Aorta (tissue), 5 donors: ENCODE measurements at places on chromosomes 1 and 21. TPM values are rescaled to one million over a fixed set of nuclear protein-coding genes. Genes with fewer than 3 reads are reported as not detected.

- DNase-seq, result no peak
- no peak overlapping the region for H3K27ac ChIP-seq
- H3K27me3 ChIP-seq, result no peaks in the 10 kb centered on the region
Observed at GRCh38 chr21:27528697-27529096, 561.8 kb upstream of the ADAMTS5 start.

GRCh38 chr1:228372183-228373003 lies 34.2 kb downstream of the TRIM11 start:
- H3K27me3 ChIP-seq, result no peaks in the 10 kb centered on the region
- H3K4me3 ChIP-seq, result no peak overlapping the region
- no peak for DNase-seq
- H3K27ac ChIP-seq, result no peak overlapping the region
- H3K36me3 ChIP-seq, result no peaks in the 10 kb centered on the region
- no peaks in the 10 kb centered on the region for H3K4me1 ChIP-seq

PTPRF gene
- 86.2 TPM for total RNA-seq

GRCh38 chr1:24140741-24141181 lies 2.2 kb downstream of the IL22RA1 start:
- no peak overlapping the region for H3K27ac ChIP-seq
- H3K27me3 ChIP-seq, result no peaks in the 10 kb centered on the region
- no peak for DNase-seq
- no peaks in the 10 kb centered on the region for H3K4me1 ChIP-seq
- H3K4me3 ChIP-seq, result no peak overlapping the region

DNAH14 gene
- 2.0 TPM for total RNA-seq

- H3K4me1 ChIP-seq, result no peaks in the 10 kb centered on the region
- no peak for DNase-seq
- no peak overlapping the region for H3K27ac ChIP-seq
- no peaks in the 10 kb centered on the region for H3K36me3 ChIP-seq
- H3K4me3 ChIP-seq, result no peak overlapping the region
Observed at GRCh38 chr1:238199325-238199724, 308.6 kb upstream of the ZP4 start.

DNA sequence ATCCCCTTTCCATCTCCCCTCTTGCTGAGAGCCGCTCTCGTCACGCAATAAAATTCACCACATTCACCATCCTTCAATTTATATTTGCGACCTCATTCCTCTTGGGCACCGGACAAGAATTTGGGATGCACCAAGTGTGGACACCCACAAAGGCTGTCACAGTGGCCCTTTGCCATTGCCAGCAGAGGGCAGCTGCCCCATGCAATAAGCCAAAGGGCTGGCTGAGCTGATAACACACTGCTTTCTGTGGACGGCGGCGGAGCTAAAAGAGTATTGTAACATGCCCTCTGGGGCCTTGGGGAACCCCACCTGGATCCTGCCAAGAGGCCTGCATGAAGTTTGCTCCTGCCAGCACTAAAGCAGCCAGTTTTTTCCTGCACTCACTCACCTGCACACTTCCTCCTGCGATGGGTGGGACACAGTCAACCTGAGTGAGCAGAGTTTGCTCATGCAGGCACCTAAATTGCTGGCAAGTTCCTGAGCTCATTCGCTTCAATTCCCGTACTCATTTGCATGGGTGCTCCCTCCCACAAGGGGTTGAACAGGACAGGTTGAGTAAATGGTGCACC lies 792.3 kb upstream of the ADAMTS5 start:
- DNase-seq, result no peak
- no peak overlapping the region for H3K27ac ChIP-seq
- no peaks in the 10 kb centered on the region for H3K36me3 ChIP-seq

- DNase-seq, result peak; percentile 84
- H3K4me3 ChIP-seq, result peak overlapping the region; percentile 59
- H3K36me3 ChIP-seq, result no peaks in the 10 kb centered on the region
- H3K27me3 ChIP-seq, result no peaks in the 10 kb centered on the region
- no peak overlapping the region for H3K27ac ChIP-seq
Observed at GRCh38 chr1:248858096-248858890, 592 bp downstream of the ZNF692 start.

LCE6A gene
- total RNA-seq, result not detected

DNA sequence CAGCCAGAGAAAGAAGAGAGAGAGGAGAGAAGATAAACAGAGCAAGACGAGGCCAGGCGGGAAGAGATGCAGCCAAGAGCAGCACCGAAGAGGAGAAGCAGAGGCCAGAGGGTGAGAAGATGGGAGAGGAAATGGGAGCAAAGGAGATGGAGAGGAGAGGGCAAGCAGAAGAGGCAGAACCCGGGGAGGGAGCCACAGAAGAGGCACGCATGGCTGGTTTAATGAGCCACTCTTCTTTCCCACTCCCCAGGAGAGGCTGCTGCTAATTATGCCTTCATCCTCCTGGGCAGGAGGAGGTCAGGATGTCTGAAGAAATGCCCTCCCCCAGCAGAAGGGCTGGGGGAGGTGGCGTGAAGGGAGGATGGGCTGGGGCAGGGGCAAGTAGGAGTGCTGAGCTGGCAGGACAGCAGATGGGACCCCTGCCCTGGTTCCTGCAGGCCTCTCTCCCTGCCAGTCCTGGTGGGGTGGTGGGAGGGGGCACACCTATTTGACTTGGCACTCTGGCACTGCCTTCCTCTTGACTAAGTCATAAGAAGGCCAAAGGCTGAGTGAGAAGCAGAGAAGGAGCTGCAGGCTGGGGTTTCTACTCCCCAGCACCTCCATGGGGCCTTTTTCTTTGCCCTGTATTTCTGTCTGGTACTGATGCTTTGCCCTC lies 32.3 kb downstream of the KIRREL1 start:
- H3K36me3 ChIP-seq, result peaks cover 1% of the 10 kb centered on the region
- H3K27ac ChIP-seq, result peak overlapping the region; percentile 90
- H3K4me3 ChIP-seq, result no peak overlapping the region
